GF-D8 (cell line): ENCODE measurements at places on chromosomes 2 and 18.

GRCh38 chr2:45652090-45653031 lies 886 bp downstream of the PRKCE start:
- no peak for DNase-seq

DNA sequence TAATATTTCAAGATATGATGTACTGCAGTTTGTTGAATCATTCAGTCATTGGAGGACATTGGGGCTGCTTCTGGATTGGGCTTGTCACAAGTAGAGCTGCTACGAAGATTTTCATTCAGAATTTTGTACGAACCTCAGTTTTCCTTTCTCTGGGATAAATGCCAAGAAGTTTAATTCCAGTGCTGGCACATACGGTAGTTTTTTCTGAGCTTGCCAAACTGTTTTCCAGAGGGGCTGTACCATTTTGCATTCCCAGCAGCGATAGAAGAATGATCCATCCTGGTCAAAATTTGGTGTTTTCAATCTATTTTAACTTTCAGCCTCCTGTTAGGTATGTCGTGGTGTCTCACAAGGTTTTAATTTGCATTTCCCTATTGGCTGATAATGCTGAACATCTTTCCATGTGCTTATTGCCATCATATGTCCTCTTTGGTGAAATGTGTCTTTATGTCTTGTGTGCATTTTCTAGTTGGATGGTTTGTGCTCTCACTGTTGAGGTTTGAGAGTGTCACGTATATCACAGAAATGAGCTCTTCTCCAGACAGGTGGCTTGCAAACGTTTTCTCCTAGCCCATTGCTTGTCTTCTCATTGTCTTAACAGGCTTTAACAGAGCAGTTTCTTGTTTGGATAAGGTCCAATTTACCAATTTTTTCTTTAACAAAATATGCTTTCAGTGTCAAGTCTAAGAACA lies 612.6 kb downstream of the GALR1 start:
- DNase-seq: no peak

DNA sequence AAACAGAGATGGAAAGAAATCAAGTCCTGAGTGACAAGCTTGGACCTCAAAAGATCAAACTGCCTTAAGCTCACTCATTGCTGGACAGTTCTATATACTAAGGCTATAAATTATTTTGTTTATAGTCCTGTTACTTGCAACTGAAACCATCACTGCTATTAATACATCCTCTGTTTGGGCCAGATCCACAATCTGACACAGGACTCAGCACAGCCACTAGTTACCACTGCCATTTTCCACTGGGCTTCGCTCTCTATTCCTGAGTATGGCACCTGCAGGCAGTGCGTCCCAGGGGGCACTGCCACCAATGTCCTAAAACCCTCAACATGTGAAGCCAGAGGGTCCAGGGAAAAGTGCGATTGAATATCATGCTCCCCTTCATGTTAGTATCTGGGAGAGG lies 52.3 kb downstream of the CYP26B1 start:
- no peak for DNase-seq

DNA sequence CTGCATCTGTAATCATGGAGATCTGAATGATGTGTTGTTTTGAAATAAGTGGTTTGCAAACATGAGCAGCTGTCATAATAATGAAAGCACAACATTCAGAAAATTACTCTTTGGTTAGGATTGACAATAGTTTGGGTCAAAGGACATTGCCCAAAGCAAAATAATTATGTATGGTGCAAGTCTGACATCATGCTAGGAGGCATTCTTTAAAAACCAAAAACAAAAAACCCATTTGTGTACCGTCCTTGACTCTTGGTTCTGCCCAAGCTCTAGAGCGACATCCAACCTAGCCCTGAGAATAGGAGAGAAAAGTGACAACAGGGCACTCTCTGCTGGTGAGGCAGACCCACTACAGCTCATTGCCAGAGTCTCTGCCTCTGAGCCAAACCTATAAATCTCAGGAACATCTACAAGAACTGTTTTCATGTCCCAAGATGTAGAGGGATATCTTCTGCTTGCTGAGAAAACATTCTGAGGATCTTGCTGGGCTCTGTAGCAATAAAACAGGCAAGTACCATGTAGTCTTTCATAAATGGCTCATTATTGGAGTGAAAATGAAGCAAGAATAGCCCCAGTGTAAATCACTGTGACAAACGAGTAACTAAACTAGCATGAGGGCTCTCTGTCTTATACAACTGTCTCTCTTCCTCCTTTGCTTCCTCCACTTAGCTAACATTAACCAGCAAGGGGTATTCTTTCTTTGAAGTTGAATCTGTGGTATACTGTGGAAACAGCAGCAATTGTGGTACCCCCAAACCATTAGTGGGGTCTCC lies 266.8 kb upstream of the CXCR4 start:
- DNase-seq: peak; percentile 11

DNA sequence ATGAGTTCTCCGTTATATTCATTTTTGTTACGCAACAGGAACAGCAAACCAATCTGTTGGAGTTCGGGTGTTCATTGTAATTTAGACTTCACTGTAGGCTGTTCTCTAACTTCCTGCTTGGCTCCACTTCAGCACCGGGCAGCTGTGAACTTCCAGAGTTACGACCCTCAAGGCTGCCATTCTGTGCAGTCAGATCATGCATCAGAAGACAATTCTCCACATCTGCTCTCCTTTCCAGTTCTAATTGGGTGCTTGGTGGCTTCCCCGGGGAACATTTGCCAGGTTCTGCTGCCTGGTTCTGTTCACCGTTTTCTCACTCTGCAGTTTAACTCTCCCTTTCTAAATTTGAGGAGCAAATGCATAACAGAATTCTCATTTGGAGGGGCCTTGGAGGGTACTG lies 237.7 kb downstream of the NYAP2 start:
- no peak for DNase-seq

DNA sequence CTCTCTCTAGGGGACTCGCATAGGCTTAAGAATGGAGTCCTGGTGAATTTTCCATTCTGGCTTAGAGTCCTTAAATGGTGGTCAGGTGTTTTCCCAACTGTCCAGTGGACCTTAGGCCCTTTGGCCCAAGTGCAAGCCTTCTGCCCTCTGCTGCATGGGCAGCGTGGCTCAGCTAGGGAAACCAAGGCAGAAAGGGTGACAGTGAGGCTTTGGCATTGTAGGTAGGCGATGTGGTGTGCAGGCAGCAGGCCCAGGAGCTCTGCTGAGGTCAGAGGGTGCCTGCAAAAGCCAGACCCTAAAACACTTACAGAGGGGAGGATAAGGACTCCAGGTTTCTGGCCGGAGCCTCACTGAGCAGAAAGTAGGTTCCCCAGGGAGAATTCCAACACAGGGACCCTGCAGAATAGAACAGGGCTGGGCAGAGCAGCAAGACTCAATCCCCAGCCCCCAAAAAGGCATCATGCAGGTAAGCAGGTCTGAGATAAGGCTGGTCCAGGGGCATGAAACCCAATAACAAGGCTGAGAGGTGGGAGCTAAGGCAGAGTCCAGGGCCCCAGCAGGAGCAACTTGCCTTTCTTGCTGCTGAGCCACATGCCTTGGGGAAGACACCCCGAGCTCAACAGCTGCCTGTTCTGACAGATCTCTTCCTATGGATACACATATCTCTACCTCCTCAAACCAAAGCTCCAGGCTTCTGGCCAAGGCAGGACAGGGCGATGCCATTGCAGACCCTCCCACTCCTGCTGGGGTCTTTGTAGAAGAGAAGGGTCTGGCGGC lies 199.7 kb downstream of the TNS1 start:
- no peak for DNase-seq

DNA sequence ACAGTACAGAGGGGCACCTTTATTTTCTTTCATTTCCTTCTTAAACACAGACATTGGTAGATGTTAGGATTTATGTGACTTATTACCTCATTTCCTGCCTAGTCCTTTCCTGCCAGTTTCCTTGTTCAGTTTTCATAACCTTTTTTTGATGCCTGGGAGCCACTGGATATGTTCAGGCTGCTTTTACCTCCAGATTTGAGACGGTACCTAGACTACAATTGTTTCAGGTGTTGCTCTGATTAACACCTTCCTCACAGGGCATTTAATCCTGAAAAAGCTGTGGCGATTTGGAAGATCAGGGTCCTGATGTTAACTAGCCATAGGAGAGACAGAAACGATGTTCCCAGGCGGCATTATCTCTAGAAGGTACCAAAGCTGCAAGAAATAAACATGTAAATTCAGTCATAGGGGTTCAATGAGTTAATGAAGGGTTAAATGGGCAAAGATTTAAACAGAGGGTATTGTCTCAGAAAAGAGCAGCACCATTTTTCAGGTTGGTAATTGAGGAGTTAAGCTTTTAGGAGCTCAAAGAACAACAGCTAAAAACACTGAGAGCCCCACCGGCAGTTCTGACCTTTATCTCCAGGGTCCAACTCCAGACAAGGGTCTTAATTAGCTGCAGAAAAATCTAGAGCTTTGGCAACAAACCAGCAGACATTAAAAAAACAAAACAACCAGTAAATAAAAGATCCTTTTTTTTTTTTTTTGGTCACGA lies 93.3 kb downstream of the HRH4 start:
- DNase-seq: no peak

DNA sequence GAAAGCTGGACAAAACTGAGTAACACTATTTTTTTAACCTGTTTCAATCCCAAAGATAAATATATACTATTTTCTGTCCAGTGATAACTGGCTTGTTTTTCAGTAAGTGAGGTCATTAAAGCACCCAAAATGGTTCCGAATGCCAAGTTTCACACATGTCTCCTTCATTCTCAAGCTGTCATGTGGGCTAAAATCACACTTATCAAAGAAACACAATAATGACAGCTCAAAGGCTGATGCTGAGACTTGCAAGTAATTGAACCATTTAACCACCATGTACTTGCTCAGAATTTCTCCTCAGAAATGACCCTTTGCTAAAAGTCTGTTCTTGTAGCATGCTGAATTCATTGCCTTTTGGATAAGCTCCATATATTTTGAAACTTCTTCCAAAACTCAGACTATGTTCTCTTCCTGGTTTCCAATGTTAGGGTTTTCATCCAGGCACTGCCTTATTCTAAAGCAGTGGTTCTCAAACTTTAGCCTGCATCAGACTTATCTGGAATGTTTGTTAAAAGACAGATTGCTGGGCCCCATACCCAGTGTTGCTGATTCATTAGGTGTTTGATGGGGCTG lies 149.8 kb downstream of the VWC2L start:
- no peak for DNase-seq

- DNase-seq: peak; percentile 13
These were observed 1.9 kb downstream of the ORMDL1 start for GRCh38 chr2:189782221-189782671.

- no peak for DNase-seq
These were observed 37.8 kb upstream of the SLC1A4 start for GRCh38 chr2:64951306-64951953.

- DNase-seq: no peak
These were observed 40.7 kb downstream of the INPP4A start for GRCh38 chr2:98485453-98485755.

GRCh38 chr18:49098386-49098785 lies 147.6 kb upstream of the SMAD7 start:
- DNase-seq: no peak

DNA sequence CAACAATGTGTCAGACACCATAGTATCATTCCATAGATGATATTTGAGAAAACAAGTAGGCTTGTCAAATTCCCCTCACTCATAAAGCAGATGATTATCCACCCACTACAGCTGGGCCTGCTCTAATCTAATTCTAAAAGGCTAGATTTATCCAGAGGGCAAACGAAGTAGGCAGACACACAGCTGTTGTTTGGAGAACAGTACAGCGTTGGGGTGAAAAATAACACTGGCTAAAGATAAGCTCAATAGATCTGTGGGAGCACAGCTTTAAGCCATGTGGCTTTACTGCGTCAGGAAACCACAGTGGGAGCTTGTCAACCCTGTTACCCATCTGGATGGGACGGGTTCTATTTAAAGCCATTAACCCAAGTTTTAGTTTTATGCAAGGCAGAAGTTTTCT lies 48.9 kb upstream of the COBLL1 start:
- DNase-seq: no peak

DNA sequence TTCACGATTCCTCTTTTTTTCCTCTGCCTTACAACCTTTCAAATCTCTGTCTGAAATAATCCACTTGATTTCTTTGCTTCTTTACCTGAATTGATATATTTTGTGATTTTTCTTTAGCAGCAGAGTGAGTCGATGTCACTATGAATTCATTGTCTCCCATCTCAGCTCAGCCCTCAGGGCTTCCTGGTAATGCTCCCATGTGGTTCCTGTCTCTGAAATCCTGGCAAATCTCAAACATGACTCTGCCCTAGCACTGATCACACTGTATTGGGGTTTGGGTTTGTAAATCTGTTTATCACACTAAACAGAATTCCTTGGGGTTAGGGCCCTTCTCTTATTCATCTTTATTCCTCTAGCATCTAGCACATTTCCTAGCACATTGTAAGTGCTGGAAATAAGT lies 43.0 kb upstream of the MSTN start:
- no peak for DNase-seq

- DNase-seq: no peak
These were observed 2.9 kb downstream of the AGPS start for GRCh38 chr2:177395351-177396065.

DNA sequence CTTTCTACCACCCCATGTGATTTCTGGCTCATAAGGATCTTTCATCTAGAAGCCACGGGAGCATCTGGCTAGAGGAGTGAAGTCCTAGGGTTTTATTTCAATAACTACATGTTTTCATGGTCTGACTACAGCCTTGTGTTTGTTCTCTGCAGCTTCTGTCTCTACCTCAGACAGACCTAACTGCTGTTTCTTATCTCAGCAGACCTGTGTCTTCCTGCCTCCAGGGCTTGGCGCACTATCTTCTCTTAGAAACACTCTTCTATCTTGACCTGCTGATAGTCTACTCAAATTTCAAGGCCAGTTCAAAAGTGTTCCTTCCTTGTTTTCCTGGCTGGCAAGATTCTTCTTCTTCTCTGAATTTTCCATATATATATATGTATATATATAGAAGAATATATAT lies 11.0 kb upstream of the TRIB2 start:
- DNase-seq: no peak
